Central memory CD4-positive, alpha-beta T cell (primary cell): ENCODE measurements at places on chromosomes 16 and 17.

DNA sequence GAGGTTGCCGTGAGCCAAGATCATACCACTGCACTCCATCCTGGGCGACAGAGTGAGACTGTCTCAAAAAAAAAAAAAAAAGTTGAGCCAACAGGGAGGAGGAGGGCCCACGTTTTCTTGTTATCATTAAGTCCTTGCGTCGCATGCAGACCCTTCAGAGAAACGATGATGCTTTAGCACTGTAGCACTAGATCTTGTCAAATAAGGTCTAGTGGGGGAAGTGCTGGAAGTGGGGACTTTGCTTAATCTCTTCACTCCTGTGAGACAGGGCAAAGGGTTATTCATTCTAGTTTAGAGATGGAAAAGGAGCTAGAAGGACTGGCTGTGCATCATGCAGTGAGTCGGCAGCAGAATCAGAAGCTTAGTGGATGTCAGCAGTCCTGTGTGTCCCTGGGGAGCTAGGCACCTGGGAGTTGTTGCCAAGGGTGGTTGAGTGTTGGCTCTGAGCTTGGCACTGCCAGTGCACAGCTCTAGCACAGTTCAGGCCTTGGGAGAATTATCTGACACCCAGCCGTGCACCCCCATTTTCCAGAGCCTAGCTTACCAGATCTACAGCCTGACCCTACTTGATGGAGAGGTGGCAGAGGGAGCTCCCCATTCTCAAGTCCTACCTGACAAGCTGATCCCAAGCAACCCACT is 33.4 kb upstream of the TBX2 start:
- no peak for DNase-seq

DNA sequence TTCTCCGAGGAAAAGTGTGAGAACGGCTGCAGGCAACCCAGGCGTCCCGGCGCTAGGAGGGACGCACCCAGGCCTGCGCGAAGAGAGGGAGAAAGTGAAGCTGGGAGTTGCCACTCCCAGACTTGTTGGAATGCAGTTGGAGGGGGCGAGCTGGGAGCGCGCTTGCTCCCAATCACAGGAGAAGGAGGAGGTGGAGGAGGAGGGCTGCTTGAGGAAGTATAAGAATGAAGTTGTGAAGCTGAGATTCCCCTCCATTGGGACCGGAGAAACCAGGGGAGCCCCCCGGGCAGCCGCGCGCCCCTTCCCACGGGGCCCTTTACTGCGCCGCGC is at the start of gene ERBB2:
Gene ERBB2 (plus strand): TSS at position 247 of the 330 bp plus-strand sequence. CDS start 175 bp downstream, outside the sequence.
- no peak for DNase-seq

DNA sequence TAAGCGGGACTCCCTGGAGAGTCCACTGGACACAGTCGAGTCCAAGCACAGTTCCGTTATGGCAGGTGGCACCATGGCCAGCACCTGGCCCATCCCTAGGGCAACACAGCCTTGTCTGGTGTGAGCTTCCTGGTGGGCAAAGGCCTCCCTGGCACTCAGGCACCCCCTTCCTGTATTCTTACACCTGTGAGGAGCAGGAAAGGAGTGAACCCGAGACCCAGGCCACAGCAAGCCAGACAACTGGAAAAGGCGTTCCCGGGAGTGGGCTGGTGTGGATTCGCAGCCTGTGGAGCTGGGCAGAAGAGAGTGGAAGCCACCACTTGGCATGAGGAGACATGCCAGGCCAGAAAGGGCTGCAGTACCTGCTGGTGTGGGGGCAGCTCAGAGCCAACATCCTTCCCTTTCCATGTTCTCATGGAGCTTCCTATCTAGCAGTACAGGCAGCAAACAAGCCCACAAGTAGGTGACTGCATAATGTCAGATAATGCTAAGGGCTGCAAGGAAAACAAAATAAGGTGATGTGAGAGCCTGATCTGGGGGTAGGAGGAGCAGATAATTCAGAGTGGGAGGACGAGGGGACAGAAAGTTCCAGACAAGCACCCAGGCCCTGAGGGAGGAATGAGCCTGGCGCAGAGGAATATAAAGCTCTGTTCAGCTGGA is 87.0 kb downstream of the GNAO1 start:
- DNase-seq: no peak

GRCh38 chr16:7101054-7101453 is 231.6 kb upstream of the RBFOX1 start:
- DNase-seq: no peak

DNA sequence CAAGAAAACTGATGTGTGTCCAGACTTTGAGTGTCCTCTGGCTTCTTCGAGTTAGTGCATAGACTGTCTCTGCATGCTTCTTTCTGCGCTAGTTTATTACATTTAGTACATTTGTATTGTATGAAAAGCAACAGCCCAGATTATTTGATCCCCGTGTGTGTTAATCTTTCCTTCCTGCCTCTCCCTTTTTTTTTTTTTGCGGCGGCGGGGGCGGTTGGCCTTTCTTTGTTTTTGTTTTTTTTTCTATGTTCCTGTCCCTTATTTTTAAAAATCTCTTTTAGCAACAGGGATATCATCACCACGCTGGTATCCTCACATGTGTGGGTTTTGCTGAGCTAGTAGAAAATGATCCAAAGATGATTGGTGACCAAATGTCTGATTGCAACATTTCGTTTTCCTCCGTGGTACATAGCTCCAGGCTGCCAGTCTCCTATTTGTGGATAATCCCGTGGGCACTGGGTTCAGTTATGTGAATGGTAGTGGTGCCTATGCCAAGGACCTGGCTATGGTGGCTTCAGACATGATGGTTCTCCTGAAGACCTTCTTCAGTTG is 9.4 kb downstream of the SCPEP1 start:
- DNase-seq: no peak
